ENCODE measurements at places on chromosomes 2 and 18. TPM values are rescaled to one million over a fixed set of nuclear protein-coding genes. Genes with fewer than 3 reads are reported as not detected.

- no peak for DNase-seq
These were observed 105.6 kb downstream of the EHBP1 start for GRCh38 chr2:62811086-62811485.

- DNase-seq, result no peak
These were observed 443 bp downstream of the MC4R start for GRCh38 chr18:60372132-60372531.

- DNase-seq, result peak; percentile 37
These were observed 83.6 kb downstream of the FARSB start for GRCh38 chr2:222572264-222572721.

Gene OTOS
- not detected for total RNA-seq

GRCh38 chr2:128069769-128070168 is 21.2 kb upstream of the UGGT1 start:
- DNase-seq, result peak; percentile 74

GRCh38 chr2:26845021-26845420 is 2.9 kb upstream of the DPYSL5 start:
- no peak for DNase-seq

- DNase-seq, result no peak
These were observed 145.8 kb downstream of the TRIB2 start for GRCh38 chr2:12862541-12862940.

DNA sequence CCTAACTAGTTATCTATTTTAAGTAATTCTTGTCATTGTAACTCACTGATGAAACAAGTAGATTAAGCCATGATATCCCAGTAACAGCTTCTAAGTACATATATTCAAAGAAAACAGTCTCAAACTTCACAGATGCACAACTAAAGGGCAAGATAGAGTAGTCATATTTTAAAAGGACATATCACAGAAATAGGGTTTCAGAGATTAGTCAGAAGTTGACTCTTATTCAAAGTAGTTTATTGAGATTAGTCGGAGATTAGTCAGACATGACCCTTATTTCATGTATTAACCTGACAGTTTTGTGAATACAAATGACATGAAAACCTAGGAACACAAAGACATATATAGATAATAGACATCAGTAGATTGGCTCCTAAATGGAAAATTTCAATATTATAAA is 15.9 kb upstream of the CHAC2 start:
- DNase-seq, result peak; percentile 30

DNA sequence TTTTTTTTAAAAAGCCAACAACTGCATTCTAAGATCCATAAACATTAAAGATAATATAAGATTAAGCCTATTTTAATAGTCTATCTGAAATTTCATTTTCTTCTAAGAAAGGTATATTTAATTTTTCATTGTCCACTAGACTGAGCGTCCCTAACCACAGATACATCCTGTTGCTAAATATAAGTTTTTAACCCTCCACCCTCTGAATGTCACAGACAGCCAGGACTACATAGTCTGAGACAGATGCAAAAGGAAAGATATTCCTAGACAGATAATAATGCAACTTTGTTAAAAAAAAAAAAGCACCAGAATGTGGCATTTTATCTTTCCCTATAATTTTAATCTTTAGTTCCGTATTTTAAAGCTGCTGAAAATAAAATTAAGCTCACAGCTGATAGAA is 114.6 kb downstream of the ZEB2 start:
- DNase-seq, result no peak

Gene WNT10A
- total RNA-seq, result 0.72 TPM

DNA sequence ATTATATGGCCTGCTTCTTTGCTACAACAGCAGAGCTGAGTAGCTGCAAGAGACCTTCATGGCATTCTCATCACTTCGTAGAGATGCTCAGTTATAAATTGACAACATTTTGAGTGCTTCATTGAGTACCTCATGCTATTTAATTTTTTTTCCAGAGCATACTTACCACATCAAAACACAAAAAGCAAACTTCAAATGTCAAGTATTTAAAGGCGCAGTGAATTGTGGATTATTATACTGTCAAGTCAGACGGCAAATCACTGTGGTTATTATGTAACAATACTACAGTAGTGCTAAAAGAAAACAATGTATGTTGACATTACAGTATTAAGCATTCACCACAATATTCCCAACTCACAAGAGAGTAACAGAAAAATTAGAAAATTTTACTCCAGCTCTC is 12.5 kb downstream of the ZC3H8 start:
- DNase-seq, result no peak

- DNase-seq, result no peak
These were observed 126.6 kb downstream of the NOL4 start for GRCh38 chr18:34098109-34098508.

DNA sequence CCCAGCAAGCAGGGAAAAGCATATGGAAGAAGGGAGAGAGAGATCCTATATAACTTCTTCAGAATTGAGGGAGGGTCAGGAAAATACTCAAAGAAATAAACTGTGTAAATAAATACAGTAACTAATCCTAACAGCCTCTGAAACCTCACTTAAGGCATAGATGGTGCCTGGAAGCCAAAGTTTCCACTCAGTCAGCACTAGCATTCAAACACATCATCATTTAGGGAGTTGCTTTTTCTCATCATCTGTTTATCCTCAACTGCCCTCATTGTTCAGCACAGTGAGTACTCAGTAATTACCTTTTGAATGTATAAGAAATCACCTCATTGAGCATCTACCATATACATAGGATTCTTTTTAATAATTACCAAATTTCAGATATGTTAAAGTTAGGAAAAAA is 262.9 kb downstream of the C1D start:
- no peak for DNase-seq

Gene CDH2
- 35.8 TPM for total RNA-seq

GRCh38 chr18:34802959-34803358 is 92.9 kb downstream of the DTNA start:
- DNase-seq, result no peak

- no peak for DNase-seq
These were observed 1094.7 kb upstream of the KLHL29 start for GRCh38 chr2:22290302-22290701.

GRCh38 chr2:127053731-127054603 is 53.0 kb downstream of the BIN1 start:
- DNase-seq, result no peak

DNA sequence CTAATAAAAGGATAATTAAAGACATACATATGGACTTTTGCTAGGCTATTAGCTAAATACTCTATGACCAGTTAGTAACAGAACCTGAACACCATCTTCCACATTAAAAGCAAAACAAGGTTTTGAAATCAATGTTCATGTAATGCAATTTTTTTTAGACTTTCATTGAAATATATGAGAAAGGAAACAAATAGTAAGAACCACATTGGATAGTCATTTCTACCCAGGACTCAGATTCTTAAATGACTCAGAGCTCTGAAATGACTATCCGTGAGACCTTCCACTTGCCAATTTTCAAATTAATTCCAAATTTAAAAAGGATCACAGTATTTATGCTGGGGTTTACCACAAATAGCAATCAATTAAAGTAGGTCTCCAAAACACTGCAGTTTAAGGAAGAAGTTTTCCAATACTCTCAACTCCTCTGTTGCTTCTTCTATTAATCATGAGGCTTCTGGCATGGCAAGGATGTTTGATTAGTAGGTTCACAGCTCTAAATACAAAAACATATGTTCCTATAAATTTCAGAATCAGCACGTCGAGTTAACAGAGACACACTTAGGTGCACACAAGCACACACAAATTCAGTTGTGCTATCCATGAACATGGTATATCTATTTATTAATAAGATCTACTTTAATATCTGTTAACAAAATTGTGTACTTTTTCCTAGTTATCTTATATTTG is 841.0 kb downstream of the RNF144A start:
- DNase-seq, result no peak

- no peak for DNase-seq
These were observed 150.6 kb downstream of the TXNL1 start for GRCh38 chr18:56487801-56488200.

DNA sequence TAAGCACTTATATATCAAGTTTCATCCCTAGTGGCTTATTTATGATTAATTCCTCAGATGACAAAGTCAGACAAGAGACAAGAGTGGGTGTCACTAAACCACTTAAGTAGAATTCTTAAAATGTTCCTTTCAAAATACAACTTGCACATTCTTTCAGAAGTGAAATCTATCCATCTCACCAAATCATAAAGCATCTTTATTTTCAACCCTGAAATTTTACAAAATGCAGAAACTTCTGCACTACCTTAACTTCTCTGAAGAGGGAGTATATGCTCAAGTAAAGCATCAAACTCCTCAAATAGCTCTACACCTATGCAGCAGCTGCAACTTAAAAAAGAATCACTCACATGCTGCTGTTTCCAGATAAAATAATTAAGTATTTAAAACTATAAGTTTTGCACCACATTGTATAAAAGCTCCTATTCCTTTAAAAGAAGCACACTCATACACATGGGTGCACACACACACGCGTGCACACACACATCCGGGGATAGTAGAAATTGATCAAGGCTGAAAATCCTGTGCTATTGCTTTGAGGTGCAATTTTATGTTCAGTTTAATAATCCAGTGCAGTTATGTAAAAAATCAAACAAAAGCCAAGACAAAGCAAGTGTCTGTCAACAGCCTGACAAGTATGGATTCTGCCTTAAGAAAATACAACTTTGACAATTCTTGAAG is 244.5 kb downstream of the TCF4 start:
- no peak for DNase-seq

Gene GLI2
- total RNA-seq, result 3.9 TPM

All from RPMI7951 (cell line).